Upper lobe of left lung (tissue), 6 donors: ENCODE measurements at places on chromosomes 4 and X. TPM values are rescaled to one million over a fixed set of nuclear protein-coding genes. Genes with fewer than 3 reads are reported as not detected.

DNA sequence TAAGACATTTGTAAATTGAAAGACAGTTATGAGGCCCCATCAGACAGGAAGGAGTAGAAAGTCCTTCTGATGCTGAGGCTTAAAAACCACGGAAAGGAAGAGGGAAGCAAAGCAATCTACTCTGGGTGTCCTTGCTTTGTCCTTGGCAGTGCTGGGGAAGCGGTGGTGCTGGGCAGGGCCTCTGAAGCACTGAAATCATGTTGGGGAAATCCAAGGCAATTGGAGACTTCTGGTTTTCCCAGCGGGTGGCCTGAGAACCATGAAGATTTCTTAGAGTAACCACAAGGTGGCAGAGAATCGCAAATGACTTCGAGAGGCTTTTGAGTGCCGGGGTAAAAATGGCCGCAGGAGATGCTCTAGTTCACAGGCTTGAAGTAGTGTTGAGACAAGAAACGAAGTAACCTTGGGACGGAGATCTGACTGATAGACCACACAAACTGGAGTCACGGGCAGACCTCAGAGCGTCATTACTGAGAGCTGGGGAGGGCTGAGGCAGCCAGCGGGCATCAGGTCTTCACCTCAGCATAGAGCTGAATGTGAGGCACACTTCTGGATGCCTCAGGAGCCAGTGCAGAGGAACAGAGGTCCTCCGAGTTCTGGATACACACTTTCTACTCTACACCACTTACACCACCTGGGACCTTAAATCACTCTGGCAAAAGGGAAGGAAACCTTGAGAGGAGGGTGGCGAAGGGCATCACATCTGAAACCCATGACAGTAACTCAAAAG lies 130.7 kb upstream of the GPRIN3 start:
- H3K36me3 ChIP-seq = no peaks in the 10 kb centered on the region
- H3K4me3 ChIP-seq = no peak overlapping the region
- H3K27ac ChIP-seq = no peak overlapping the region

The BMX gene
- total RNA-seq = not detected

- no peaks in the 10 kb centered on the region for H3K36me3 ChIP-seq
- H3K27ac ChIP-seq = no peak overlapping the region
- H3K4me3 ChIP-seq = no peak overlapping the region
- no peaks in the 10 kb centered on the region for H3K4me1 ChIP-seq
- no peak for DNase-seq
- no peaks in the 10 kb centered on the region for H3K27me3 ChIP-seq
These were observed 186.7 kb downstream of the DHRSX start for GRCh38 chrX:2313864-2314640.

DNA sequence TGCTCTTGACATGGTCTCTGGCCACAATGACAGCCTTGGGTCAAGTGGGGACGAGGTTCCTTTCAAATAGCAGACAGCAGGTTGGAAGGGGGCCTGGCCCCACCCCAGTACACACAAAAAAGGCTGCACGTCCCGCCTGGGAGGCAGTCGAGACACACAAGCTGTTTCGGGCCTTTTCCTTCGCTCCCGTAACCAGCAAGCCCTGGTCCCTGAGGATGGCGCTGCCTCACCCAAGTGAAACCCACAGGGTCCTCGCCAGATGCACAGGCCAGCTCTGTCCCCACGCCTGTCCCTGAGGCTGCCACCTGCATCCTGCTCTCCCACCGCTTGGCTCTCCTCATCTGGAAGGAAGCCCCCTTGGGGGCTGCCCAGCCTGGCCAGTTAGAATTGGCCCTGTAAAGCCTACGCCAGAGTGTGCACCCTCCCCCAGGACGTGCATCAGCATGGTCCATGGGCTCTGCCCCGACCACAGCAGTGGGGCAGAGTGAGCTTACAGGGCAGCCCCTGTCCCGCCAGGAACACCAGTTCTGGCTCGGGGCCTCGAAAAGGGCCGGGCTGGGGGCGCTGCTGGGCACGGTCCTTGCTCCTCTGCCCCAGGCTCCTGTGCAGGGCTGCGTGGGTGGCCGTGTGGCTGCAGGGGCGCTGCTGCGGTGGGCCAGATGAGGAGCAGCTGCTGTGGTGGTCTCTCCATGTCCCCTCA lies 2.0 kb downstream of the CPLX1 start:
- no peak overlapping the region for H3K4me3 ChIP-seq
- H3K27me3 ChIP-seq = no peaks in the 10 kb centered on the region
- no peak for DNase-seq
- H3K27ac ChIP-seq = no peak overlapping the region
- H3K36me3 ChIP-seq = no peaks in the 10 kb centered on the region

DNA sequence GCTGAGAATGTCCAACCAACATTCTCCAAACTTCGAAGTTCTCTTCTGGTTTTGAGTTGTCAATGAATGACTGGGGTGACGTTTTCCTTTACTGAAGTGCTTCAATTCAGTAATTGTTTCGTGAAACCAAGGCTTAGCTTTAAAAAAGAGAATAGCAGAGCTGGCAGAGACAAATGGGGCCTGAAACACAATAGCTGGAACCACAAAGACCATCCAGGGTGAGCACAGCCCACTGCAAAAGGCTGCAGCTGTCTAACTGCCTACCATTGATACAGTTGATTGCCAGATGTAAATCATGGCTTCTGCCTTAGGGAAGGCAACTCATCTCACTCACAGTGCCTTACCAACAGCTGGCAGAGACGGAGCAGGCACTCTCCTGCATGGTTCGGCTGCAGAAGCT lies 78.7 kb upstream of the ZNF518B start:
- no peaks in the 10 kb centered on the region for H3K27me3 ChIP-seq
- H3K36me3 ChIP-seq = no peaks in the 10 kb centered on the region
- DNase-seq = no peak
- H3K4me1 ChIP-seq = no peaks in the 10 kb centered on the region

The MFAP3L gene
- total RNA-seq = 2.1 TPM

The DHRSX gene
- total RNA-seq = 34.8 TPM

GRCh38 chr4:151417164-151417571 lies 8.2 kb downstream of the FHIP1A start:
- no peaks in the 10 kb centered on the region for H3K36me3 ChIP-seq
- no peak overlapping the region for H3K4me3 ChIP-seq
- no peak overlapping the region for H3K27ac ChIP-seq

DNA sequence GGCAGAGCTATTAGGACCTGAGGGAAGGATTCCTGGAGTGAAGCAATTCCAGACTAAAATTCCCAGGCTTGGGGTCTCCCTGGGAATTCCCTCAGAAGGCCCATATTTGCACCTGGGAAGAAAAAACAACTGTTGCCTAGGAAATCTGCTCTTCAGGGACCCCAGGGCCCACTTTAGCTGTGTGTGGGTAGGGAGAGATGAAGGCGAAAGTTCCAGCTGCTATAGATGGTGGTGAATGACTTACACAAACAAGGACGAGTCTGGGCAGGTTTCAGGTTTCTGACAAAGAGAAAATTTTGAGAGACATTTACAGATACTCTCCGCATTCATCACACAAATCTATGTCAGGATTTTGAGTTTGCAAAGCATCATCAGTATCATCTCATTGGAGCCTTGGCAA lies 126.1 kb downstream of the GPC3 start:
- no peak overlapping the region for H3K27ac ChIP-seq
- H3K4me1 ChIP-seq = no peaks in the 10 kb centered on the region
- H3K36me3 ChIP-seq = no peaks in the 10 kb centered on the region
- H3K27me3 ChIP-seq = no peaks in the 10 kb centered on the region

The BEX1 gene
- not detected for total RNA-seq

The LPAR4 gene
- not detected for total RNA-seq

The CFP gene
- 11.7 TPM for total RNA-seq

- H3K27me3 ChIP-seq = no peaks in the 10 kb centered on the region
- H3K4me1 ChIP-seq = no peaks in the 10 kb centered on the region
- no peak for DNase-seq
- peaks cover 2% of the 10 kb centered on the region for H3K36me3 ChIP-seq
- no peak overlapping the region for H3K27ac ChIP-seq
These were observed 57.4 kb downstream of the FAT1 start for GRCh38 chr4:186666252-186666651.

DNA sequence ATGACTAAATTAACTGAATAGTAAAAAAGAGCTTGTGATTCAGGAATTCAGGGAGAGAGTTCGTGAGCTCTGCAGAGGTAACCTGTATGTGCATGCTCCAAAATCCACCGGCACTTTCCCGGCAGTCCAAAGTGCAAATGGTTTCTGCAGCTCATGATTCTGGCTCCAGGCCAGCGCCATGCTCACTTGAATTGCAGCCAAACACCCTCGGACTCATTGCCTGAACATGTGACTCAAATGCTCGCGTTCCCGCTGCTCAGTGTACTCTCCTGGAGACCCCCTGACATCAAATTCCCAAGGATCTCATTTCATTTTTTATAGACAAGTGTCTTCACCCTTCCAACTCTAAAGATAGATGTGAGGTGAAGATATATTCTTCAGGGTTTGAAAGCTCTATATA lies 44.1 kb upstream of the SH3RF1 start:
- DNase-seq = peak; percentile 62
- peaks cover 21% of the 10 kb centered on the region for H3K4me1 ChIP-seq
- H3K27ac ChIP-seq = no peak overlapping the region
- no peaks in the 10 kb centered on the region for H3K36me3 ChIP-seq
- no peak overlapping the region for H3K4me3 ChIP-seq
- H3K27me3 ChIP-seq = no peaks in the 10 kb centered on the region

- DNase-seq = no peak
- no peak overlapping the region for H3K4me3 ChIP-seq
- H3K4me1 ChIP-seq = no peaks in the 10 kb centered on the region
- H3K36me3 ChIP-seq = no peaks in the 10 kb centered on the region
These were observed 103.5 kb upstream of the SRD5A3 start for GRCh38 chr4:55242506-55242905.

DNA sequence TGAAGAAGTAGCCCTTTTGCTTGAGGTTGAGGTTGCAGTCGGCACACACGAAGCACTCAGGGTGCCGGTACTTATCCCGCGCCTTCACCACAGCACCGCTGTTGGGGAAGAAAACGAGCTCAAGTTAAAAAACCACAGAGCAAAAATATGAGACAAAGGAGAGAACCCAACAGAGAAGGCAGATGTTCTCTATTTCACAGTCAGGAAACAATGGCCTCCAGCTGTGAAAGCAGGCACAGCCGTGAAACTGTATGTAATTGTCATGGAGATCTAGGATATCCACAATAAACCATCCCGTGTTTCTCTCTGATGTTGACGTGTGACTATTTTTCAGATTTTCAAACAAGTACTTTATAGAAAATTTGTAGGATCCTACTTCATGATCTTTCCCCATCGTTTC lies 30.9 kb upstream of the CCDC110 start:
- H3K36me3 ChIP-seq = no peaks in the 10 kb centered on the region
- H3K27ac ChIP-seq = no peak overlapping the region
- no peak for DNase-seq
- H3K4me1 ChIP-seq = no peaks in the 10 kb centered on the region
- H3K27me3 ChIP-seq = no peaks in the 10 kb centered on the region
- H3K4me3 ChIP-seq = no peak overlapping the region

DNA sequence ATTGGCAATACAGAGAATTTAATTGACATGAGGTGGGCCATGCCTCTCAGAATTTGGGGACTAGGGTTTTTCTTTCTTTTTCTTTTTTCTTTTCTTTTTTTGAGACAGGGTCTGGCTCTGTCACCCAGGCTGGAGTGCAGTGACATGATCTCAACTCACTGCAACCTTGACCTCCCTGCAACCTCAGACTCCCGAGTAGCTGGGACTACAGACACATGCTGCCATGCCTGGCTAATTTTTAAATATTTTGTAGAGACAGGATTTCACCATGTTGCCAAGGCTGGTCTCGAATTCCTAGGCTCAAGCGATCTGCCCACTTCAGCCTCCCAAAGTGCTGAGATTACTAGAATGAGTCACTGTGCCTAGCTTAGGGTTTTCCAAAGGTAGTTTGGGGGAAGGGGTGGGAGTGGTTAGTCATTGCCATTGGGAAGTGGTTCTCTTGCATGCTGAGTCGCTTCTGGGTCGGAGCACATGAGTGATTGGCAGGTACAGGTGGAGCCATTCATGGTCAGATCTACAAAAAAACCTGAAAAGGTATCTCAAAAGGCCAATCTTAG lies 54.5 kb downstream of the MID2 start:
- no peaks in the 10 kb centered on the region for H3K27me3 ChIP-seq
- no peaks in the 10 kb centered on the region for H3K36me3 ChIP-seq
- H3K4me3 ChIP-seq = no peak overlapping the region
- DNase-seq = no peak

The CTSO gene
- 25.1 TPM for total RNA-seq

The SPIN2A gene
- total RNA-seq = not detected

DNA sequence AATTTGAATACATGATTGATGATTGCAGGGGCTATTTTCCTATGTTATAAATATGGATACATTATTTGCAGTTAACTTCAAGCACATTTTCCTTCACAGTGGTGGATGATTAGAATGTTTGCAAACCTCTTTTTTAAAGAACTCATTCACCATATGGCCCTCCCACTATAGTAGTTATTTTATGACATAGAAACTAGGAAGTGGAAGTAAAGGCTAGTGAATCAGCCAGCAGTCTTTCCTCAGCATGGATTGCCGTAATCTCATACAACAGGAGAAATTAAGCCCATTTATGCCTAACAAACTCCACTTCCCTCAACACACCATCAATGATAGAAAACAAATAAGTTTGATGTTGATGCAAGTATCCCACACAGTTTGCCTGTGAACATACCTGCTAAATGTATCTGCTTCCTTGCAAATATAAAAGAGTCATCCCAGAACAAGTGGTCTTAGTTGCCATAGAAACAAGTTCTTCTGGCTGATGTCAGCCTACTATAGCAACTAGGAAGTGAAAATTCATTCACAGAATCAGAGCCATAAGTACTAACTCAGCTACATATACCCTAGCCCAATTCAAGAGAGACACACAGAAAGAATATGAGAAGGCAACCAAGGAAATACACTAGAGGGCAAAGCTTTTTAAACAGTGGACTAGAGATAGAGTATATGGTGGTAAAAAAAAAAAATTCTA lies 100.9 kb upstream of the RADX start:
- H3K36me3 ChIP-seq = no peaks in the 10 kb centered on the region
- H3K27ac ChIP-seq = no peak overlapping the region
- no peak for DNase-seq
- H3K4me1 ChIP-seq = no peaks in the 10 kb centered on the region

The CENPVL1 gene
- total RNA-seq = not detected

GRCh38 chr4:40149960-40150385 lies 46.9 kb upstream of the RHOH start:
- H3K4me3 ChIP-seq = no peak overlapping the region
- peak; percentile 79 for DNase-seq
- H3K36me3 ChIP-seq = no peaks in the 10 kb centered on the region
- no peak overlapping the region for H3K27ac ChIP-seq
- no peaks in the 10 kb centered on the region for H3K27me3 ChIP-seq

The RHOXF2B gene
- not detected for total RNA-seq

GRCh38 chrX:108216919-108217571 lies 125.5 kb downstream of the ATG4A start:
- H3K27me3 ChIP-seq = no peaks in the 10 kb centered on the region
- no peaks in the 10 kb centered on the region for H3K4me1 ChIP-seq
- no peaks in the 10 kb centered on the region for H3K36me3 ChIP-seq
- DNase-seq = no peak
- H3K4me3 ChIP-seq = no peak overlapping the region

The GPC3 gene
- 9.4 TPM for total RNA-seq

DNA sequence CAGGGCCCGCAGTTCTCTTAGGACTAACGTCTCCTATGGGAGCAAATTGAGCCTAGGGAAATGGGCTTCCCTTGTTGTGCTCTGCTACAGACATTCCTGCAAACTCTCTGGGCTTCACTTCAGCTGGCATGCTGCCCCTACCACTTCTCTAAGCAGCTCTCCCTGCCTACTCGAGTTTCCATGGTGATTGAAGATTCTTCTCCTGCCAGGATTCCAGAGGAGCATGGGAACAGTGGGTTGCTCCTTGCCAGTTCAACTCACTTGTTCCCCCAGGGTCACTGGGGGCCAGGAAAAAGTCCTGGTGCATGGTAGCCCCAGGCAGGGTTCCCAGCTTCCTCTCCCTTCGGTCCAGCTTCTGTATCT lies 21.1 kb upstream of the WDR17 start:
- no peak overlapping the region for H3K4me3 ChIP-seq
- no peak for DNase-seq
- no peaks in the 10 kb centered on the region for H3K27me3 ChIP-seq
- H3K4me1 ChIP-seq = no peaks in the 10 kb centered on the region
- no peak overlapping the region for H3K27ac ChIP-seq
- no peaks in the 10 kb centered on the region for H3K36me3 ChIP-seq

The MAGEA4 gene
- not detected for total RNA-seq
